Daoy (cell line): ENCODE measurements at places on chromosomes 1 and 21. TPM values are rescaled to one million over a fixed set of nuclear protein-coding genes. Genes with fewer than 3 reads are reported as not detected.

DNA sequence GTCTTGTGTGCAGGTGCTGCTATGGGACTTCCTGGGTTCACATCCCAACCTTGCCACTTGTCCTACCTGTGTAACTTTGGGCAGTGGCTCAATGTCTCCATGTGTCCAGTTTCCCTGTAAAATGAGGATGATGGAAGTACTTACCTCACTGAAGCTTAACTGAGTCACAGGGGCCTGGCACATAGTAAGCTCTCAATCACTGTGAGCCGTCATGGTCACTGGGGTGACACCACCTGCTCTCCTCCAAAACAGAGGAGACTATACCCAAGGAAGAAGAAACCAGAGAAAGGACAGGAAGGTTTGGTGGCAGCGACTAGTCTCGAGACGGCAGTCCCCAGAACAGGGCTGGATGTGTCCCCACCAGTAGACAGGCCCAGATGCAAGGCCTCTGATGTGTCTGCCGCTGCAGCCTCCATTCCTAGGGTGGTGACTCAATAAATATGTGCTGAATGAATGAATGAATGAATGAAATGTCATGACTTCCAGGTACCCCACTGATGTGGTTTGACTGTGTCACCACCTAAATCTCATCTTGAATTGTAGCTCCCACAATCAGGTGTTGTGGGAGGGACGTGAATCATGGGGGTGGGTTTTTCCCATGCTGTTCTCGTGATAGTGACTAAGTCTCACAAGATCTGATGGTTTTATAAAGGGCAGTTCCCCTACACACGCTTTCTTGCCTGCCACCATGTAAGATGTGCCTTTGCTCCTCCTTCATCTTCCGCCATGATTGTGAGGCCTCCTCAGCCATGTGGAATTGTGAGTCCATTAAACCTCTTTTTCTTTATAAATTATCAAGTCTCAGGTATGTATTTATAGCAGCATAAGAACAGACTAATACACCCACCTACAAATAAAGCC lies 13.0 kb upstream of the LRP8 start:
- no peak for DNase-seq

- DNase-seq, result peak; percentile 80
Observed at GRCh38 chr1:218380125-218380977, 35.2 kb downstream of the TGFB2 start.

DNA sequence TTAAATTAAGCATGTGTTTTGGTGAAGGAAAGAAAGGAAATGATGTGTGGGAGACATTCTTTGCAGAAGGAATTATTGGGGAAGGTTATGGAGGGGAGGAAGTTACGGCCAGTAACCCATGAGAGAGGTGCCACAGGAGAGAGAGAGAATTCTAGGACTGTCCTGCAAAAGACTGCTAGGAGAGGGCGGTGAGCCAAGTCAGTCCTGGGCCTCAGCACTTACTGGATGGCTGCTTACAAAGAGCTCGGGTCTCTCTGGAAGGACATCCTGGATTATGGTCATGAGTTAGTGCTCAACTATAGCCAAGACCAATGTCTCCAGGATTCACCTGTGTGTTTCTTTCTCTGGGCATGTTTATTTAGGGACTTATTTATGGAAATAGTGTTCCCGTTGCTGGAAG lies 74.4 kb upstream of the HSD17B7 start:
- no peak for DNase-seq

- DNase-seq, result peak; percentile 80
Observed at GRCh38 chr1:201774224-201774982, 54.6 kb upstream of the IPO9 start.

- no peak for DNase-seq
Observed at GRCh38 chr1:172442404-172442803, 1.5 kb downstream of the PIGC start.

- no peak for DNase-seq
Observed at GRCh38 chr1:181413836-181414235, 69.5 kb upstream of the CACNA1E start.

Gene PADI1
- total RNA-seq, result 2.5 TPM in 1 of 2 replicates, not detected in the other

- DNase-seq, result no peak
Observed at GRCh38 chr1:55886856-55887712, 671.9 kb upstream of the USP24 start.

DNA sequence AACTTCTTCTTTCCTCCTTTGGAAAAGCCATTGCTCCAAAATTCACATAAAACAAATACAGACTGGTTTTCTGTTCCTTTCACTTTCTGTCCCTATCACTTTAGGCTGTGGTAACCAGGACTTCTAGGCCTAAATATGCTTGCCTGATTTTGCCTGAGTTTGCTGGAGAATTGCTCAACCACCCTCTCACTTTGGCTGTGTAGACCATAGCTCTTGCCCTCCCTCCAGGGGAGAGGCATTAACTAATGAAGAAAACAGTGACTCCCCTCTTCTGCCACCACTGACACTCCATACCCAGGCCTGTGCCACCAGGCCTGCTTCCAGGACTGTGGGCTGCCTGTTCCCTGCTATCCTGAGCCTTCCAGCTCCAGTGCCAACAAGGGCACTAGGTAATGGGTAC lies 163.5 kb downstream of the TOMM20 start:
- DNase-seq, result no peak

Gene PADI2
- total RNA-seq, result 0.34 and 0.89 TPM in 2 replicates

Gene ZBTB37
- 3.2 and 3.5 TPM in 2 replicates for total RNA-seq

DNA sequence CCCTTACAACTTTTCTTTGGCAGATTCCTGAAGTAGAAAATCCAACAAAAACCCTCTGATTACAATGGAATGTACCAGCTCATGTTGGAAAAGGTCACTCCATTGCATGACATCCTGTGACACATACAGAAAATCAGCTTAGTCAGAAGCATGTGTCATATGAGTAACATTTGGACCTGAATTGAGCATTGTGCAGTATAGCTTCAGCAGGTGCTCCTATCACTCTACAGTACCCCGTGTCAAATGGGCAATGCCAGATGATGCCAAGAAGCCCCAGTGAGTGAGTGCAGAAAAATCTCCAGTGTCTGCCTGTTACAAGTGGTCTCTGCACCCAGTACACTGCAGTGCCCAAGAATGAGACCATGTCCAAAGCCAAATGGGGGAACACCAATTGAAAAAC lies 129.7 kb upstream of the RUNX1 start:
- DNase-seq, result peak; percentile 69

DNA sequence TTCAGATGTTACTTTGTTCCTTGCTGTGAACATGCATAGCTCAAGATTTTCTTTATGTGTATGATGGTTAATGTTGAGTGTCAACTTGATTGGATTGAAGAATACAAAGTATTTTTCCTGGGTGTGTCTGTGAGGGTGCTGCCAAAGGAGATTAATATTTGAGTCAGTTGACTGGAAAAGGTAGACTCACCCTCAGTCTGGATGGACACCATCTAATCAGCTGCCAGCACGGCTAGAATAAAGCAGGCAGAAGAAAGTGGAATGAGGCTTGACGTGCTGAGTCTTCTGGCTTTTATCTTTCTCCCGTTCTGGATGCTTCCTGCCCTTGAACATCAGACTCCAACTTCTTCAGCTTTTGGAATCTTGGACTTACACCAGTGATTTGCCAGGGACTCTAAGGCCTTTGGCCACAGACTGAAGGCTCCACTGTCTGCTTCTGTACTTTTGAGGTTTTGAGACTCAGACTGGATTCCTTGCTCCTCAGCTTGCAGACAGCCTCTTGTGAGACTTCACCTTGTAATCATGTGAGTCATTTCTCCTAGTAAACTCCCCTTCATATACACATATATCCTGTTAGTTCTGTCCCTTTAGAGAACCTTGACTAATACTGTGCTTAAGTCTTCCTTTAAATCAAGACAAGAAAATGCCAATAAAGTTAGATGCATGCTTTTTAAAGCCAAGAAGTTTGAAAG lies 626.6 kb downstream of the KCNT2 start:
- DNase-seq, result no peak

DNA sequence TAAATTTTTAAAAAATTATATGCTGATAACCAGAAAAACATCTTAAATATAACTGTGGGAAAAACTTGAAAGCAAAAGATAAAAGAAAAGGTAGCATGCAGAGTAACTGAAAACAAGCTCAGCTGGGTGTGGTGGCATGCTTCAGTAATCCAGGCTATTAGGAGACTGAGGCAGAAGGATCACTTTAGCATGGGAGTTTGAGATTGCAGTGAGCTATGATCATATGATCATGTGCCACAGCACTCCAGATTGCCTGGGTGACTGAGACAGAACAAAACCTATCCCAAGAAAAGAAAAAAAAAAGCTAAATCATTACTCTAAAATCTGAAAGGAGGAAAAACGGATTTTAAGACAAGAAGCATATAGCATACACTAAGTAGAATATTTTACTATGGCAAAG lies 1624.0 kb downstream of the AMY1C start:
- no peak for DNase-seq

DNA sequence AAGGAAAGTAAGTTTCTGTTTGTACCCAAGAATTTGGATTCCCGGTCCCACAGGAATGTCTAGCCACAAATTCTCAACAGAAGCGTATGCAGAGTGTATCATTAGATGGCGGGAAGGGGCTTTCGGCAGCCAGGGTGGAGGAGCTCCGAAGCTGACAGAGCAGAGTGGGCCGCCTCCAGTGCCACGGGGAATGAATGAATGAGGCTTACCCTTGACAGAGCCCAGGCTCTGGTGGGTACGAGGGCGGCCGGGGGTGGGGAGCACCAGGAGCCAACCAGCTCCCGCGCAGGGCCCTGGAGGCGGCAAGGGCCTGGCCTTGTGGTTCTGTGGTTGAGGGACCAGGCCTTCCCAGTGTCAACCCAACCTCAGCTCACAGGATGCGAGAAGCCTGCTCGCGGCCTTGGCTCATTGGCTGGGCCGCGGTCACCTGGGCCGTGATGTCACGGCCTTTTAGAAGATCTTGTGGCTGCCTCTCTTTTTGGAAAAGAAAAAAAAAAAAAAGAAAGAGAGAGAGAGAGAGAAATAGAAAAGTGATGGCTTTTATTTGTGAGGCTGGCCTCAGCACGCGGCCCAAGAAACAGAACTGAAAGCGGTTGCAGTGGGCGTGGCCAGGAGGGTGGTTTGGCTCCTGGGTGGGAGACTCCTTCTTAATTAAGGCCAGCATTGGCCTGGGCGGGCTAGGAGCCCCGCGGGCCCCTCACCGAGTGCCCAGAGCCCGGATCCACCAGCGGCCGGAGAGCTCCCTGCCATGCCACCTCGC lies 34.9 kb upstream of the RUNX3 start:
- DNase-seq, result peak; percentile 96

DNA sequence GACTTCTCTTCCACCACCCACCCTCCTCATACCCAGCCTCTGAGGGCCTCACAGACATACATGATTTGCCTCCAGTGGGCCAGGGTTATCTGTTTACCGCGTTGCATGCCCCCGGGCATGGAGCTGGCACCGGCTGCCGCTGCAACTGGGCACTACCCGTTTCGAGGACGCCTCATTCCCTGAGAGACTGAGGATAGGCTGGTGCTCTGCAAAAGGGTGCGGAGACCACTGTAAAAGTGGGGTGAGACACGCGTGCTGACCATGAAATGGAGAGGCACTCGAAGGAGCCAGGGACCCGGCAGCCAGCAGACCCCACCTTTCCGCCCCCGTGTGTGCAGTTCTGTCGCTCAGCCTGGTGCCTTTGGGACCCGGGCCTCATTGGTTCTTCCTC lies 20.6 kb downstream of the TP73 start:
- DNase-seq, result no peak

GRCh38 chr1:169753549-169753948 lies 19.7 kb upstream of the SELE start:
- no peak for DNase-seq

GRCh38 chr1:58515794-58516401 lies 30.6 kb downstream of the OMA1 start:
- peak; percentile 70 for DNase-seq

GRCh38 chr1:35674111-35674510 lies 32.8 kb upstream of the PSMB2 start:
- no peak for DNase-seq
